Fibroblast of mammary gland (primary cell): ENCODE measurements at places on chromosomes 4 and X.

- no peak for DNase-seq
Observed at GRCh38 chr4:113904877-113905276, 74.6 kb downstream of the ARSJ start.

- no peak for DNase-seq
Observed at GRCh38 chrX:108541286-108541685, 101.6 kb downstream of the COL4A5 start.

- DNase-seq: peak; percentile 79
Observed at GRCh38 chr4:168621806-168622589, 125.1 kb downstream of the PALLD start.

DNA sequence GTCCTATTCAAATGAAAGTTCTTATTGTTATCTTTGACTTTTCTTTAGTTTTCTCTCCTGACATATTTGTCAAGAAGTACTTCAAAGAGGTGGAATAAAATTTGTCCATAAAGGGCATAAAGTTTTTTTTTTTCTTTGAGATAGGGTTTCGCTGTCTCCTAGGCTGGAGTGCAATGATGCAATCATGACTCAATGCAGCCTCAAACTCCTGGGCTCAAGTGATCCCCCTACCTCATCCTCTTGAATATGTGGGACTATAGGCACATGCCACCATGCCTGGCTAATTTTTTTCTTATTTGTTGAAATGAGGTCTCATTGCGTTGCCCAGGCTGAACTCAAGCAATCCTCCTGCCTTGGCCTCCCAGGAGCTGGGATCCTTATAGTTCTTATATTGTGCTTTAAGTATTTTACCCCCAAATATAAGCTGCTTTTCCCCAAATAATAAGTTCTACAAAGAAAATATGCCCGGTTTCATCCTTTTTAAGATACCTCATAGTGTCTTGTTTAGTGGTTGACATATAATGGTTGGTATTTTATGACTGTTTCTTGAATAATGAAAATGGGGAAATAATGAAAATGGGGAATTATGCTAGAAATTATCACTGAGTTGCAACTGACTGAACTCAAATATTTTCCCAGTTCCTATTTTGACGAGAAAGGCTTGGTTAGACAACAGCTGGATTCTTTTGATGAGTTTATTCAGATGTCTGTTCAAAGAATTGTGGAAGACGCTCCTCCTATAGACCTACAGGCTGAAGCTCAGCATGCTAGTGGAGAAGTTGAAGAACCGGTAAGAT, 11.6 kb downstream of the POLR2B start:
- DNase-seq: peak; percentile 67

DNA sequence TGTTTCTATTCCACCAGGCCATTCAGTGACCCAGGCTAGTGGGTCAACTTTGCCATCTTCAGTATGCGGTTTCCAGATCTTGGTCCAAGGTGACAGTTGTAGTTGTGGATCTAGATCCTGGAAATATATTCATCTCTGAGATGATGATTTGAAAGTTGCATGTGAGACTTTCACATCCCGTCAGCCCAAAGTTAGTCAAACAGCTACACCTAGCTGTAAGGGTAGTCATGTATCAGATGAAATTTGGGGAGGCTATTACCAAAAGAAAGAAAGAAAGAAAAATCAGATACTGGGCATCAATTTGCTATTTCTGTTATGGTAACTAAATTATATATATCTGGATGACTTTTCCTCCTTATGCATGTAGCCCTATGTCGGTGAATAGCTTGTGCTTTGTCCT, 259.4 kb upstream of the ARX start:
- DNase-seq: no peak

GRCh38 chrX:125503769-125504168, 184.1 kb downstream of the TEX13C start:
- DNase-seq: no peak

- DNase-seq: no peak
Observed at GRCh38 chr4:156538210-156538609, 433.4 kb downstream of the PDGFC start.

DNA sequence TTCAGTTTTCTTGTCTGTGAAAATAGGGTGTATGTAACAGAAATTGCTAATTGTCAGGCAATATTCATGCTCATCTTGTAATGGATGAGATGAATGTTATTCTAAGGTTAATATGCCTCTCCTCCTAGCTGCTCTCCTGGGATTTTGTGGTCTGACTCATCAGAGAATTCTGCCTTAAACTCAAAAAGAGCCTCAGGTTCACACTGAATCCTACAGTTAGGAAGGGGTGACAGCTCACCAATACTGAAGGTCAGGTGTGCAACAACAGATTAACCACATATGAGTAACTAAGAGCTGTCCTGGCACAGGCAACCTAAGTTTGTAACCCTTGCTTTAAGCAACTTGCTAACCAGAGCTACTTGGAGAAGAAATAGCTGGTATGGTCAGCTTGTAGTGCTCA, 197.7 kb downstream of the SPATA18 start:
- DNase-seq: peak; percentile 89

GRCh38 chr4:152997771-152998487, 61.8 kb downstream of the FHDC1 start:
- DNase-seq: no peak

DNA sequence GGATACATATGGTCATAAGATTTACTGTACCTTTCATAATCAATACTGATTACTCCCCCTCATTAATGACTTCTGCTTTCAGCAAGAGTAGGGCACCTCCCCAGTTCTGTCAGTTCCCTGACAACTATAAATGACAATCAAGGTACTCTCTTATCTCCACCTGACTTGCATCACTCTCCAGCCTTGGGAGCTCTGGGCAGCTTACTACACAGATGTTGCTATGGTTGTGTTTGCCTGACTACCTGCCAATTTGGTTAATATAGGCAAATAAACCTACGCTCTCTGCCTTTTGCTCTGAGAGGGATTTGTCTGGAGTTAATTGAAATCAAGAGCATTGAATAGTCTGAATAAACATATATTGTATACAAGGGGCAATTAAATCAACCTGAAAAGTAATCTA, 22.8 kb upstream of the MAP7D3 start:
- DNase-seq: no peak

DNA sequence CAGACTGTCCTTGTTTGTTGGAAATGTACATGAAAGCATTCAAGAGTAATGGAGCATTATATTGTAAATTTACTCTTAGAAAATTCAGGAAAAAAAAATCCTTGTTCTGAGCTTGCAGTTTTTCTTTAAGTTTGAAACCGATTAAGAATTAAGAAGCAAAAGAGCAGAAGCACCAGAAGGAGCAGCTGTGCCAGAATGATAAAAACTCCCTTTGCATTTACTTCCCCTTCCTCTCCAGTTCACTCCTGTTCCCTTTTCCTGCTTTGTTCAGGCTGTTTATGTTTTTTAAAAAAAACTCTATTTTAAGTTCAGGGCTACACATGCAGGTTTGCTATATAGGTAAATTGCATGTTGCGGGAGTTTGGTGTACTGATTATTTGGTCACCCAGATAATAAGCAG, 90.3 kb downstream of the ATOH1 start:
- DNase-seq: no peak

DNA sequence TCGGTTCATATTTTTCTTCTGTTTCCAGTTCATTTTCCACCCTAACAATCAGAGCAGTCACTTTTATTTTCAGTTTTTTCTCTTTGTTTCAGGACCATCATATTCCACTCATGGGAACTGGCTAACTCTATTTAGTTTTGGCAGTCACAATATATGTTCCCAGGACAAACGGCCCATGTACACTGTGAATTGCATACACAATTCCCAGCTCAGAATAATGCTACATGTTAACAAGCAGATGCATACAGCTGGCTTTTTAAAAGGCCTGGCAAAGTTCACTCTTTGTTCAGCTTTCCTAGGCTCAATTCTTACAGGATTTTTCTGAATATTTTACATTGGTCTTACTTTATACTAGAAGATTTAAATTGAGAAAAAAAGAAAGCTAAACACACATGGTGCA, 224.9 kb downstream of the ANKRD50 start:
- no peak for DNase-seq

DNA sequence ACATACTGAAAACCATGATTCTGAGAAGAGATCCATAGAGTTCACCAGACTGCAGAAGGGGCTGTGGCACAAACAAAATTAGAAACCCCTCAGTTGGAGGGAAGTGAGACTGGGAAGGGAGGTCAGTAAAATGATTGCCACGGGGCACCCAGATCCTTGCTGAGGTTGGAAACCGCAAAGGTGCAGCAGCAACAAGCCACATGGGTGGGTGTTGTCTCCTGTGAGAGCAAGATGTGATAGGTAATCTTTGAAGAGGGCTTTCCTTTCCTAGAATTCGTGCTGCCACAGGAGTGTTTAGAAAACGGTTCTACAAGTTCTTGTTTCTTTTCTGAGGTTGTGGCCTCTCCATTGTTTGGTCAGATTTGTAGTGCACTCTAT, 85.5 kb downstream of the NFKB1 start:
- DNase-seq: no peak

DNA sequence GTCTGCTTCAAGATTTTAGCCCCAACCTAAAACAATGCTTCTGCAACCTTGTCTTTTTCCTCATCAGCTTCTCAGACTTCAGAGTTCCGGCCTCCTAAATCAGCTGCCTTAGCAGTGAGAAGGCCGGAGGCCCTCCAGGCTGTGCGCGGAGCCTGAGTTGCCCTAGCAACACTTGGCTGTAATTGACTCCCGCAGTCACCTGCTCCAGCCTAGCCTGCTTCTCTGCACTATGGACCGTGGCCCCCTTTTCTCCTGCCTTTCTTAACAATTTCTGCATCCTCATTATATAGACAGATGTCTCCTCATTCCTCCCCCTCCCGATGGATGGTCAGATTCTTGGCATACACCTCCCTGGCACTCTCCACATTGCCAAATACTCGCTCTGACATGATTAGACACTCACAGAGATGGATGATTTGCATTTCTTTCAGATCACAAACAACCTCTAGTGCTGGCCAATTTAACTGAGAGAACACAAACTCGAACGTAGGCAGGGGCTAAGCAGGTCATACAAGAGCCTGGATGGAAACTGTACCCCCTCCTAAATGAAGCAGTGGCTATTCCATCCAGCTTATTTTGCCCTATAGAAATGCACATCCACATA, 9.5 kb upstream of the HUWE1 start:
- DNase-seq: no peak

- peak; percentile 91 for DNase-seq
Observed at GRCh38 chr4:26083987-26084386, 170.0 kb downstream of the SMIM20 start.
